Retinal pigment epithelial cell (primary cell): ENCODE measurements at places on chromosomes 4 and X.

GRCh38 chr4:61293707-61294400 is 93.7 kb downstream of the ADGRL3 start:
- DNase-seq, result no peak

DNA sequence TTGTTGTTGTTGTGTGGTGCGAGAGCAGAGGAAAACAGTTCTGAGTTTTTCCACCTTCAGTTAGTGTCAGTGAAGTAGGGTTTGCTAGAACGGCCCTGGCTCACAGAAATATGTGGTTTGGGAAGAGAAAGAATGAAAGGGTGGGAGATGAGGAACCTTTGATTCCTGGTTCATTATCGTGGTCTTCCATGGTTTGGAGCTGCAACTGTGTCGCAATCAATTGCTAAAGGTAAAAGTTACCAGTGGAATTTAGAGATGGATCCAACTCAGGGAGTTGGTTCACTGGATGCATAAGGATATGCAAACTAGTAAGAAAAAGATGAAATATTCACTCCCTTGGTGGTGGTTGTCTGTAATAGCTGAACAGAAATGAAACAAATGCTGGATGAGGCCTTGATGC is 35.6 kb upstream of the GPR34 start:
- DNase-seq, result no peak

GRCh38 chr4:114264877-114265291 is 285.4 kb upstream of the ARSJ start:
- no peak for DNase-seq

GRCh38 chr4:105318486-105318885 is 155.4 kb downstream of the PPA2 start:
- DNase-seq, result no peak

GRCh38 chr4:122842984-122843531 is 16.4 kb downstream of the FGF2 start:
- peak; percentile 82 for DNase-seq

- DNase-seq, result no peak
These were observed 9.9 kb upstream of the SMIM10L2A start for GRCh38 chrX:135411893-135412292.

DNA sequence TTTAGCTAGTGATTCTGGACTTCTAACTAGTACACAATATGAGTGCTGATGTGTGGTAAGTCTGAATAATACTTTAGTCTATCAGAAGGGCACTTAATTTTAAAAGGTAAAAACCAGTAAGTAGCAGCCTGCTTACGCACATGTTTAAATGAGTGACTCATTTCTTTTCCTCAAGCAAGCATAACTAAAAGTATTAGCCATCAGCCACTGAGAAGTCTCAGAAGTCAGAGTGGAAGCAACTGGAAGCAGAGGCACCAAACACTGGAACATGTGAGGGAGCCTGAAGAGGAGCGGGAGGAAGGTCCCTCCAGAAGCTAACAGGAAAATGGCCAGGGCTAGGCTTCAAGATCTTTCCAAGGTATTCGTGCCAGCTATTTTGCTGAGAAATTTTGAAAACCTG is 257.7 kb downstream of the RAPGEF2 start:
- peak; percentile 64 for DNase-seq

DNA sequence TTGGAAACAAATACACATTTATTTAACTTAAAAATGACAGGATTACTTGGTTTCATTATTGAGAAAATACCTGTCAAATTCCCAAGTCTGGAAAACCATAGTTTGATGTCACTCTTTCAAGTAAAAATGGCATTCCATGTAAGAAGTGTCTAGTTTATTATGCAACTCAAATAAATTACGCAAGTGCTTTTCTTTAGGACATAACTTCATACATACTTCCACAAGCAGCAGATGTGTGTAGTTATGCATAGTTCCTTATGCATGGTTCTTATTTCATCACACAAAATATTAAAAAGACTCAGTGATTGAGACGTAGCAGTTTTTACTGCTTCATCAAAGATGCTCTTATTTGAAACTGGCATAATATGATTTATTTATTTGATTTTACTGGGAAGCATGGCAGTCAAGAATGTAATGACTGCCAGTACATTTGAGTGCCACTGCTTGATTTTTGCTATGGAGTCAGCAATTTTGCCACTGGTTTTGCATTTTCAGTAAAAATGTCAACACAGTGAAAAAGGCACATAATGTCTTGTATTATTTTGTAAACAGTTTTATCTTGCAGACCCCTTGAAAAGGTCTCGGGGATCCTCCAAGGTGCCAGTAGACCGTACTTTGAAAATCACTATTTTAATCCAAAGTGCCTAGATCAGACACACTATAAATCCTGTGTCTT is 62.1 kb downstream of the CLCN3 start:
- no peak for DNase-seq
